Natural killer cell (primary cell): ENCODE measurements at places on chromosomes 2 and 18. TPM values are rescaled to one million over a fixed set of nuclear protein-coding genes. Genes with fewer than 3 reads are reported as not detected.

- DNase-seq: no peak
Observed at GRCh38 chr18:3126457-3127097, 93.2 kb downstream of the MYOM1 start.

- DNase-seq: no peak
Observed at GRCh38 chr2:229269941-229270340, 1.1 kb downstream of the PID1 start.

GRCh38 chr18:8357320-8357719, 251.9 kb upstream of the RAB12 start:
- no peak for DNase-seq

DNA sequence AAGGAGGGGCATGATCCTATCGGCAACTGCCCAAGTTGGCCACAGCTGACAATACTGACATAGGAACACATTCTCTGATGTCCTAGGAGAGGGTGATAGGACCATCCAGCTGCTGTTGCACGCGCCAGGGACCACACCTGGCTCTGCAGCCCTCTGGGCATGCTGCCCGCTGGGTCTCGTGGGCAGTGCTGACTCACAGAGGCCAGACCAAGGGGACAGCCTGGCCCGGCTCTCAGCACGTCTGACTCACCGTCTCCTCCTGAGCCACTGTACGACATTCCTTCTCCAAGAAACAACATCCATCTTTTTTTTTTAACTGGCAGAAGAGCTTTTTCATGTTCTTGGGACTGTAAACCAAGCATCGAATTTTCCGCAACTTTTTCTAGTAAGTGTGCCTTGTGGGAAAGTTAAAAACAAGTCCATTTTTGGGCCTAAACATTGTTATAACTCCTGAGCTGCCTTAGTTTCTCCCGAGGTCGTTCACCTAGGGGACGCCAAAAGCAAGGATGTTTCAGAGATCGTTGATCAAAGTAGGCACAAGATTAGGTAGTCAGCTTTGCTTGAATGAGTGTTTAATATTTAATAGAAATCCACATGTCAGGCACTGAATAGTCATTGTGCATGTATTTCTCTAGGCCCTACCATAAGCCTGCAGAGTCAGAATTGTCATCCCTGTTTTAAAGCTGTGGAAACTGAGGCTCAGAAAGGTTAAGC, 100.3 kb downstream of the TTC32 start:
- no peak for DNase-seq

- no peak for DNase-seq
Observed at GRCh38 chr18:35311496-35311895, 21.5 kb upstream of the ZSCAN30 start.

DNA sequence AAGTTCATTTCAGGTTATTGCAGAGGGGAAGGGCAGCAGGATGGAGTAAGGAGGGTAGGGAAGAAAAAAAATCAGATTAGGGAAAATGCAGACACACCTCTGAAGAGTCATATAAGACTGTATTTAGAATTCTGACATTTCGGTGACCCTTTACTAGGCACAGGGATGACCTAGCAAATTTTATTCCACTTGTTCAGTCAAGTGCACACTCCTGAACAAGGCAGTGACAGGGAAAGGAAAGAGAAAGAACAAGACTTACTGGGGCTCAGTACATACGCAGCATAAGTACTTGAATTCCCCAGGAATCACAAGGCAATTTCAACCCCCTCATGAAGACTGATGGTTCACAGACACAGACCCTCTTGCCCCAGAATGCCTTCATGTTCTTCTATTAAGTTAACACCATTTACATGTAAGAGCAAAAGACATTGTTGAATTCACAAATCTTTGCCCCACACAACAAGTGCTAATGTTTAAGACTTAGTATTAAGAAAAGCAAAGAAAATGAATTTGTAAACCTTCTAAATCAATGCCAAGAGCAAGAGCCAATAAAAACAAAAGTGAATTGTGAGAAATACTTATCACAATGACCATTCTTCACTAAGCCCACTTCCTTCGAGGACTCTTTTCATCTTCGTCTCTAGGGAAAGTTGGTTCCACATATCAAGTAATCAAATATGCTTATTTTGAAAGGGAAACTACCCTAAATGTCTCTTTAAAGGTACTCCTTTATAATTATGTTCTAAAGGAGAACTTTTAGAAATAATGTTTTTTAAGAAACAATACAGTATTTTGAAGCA, 47.0 kb downstream of the COBLL1 start:
- no peak for DNase-seq

DNA sequence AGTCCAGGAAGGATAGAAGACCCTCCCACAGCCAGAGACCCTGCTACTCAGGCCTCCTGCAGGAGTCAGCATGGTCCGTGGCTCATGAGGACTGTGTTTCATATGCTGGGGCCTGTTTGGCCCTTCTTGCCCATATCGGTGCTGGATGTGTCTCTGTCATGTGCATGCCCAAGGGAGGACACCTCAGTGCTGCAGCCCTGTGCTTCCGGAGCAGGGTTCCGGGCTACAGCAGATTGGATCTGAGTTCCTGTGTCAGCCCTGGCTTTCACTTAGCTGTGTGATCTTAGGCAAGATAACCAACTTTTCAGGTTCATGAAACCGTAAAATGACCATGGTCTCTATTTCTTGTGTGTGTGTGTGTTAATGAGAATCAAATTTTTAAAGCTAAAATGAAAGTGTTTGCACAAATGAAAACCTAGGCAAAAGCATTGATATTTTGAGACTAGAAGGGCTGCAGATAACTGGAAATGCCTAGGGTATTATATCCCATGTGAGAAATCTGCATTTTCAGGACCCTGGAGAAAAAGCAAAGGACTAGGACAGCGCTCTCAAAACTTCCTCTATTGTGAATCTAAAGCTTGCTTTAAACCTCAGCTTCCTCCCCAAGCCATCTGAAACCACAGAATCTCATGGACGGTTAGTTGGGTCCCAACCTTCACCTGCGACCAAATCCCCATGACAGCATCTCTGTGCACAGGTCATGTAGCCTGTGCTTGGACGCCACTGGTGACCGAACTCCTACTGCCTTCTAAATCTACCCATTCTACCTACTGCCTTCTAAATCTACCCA, 58.8 kb upstream of the CAPN13 start:
- DNase-seq: no peak

DNA sequence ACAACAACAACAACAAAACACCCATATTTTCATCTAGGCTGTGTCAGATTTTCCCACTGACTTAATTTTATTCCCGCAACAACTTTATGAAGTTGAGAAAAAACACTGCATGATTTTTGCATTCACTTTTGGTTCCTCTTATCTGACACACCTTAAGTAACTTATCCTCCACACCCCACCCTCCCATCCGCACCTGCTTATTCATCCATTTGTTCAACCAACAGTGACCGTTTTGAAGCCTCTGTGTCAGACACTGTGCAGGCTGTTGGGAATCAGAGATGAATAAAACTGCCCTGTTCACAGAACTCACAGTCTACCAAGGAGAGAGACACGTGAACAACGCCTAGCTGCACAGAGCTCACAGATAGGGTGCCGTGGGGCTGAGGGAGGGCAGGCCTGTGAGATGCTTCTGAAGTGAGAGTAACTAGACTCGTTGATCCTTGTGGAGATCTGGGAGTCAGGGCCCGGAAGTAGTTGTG, 7.4 kb downstream of the CNNM4 start:
- DNase-seq: no peak

- no peak for DNase-seq
Observed at GRCh38 chr2:158489366-158490112, 32.8 kb downstream of the PKP4 start.

DNA sequence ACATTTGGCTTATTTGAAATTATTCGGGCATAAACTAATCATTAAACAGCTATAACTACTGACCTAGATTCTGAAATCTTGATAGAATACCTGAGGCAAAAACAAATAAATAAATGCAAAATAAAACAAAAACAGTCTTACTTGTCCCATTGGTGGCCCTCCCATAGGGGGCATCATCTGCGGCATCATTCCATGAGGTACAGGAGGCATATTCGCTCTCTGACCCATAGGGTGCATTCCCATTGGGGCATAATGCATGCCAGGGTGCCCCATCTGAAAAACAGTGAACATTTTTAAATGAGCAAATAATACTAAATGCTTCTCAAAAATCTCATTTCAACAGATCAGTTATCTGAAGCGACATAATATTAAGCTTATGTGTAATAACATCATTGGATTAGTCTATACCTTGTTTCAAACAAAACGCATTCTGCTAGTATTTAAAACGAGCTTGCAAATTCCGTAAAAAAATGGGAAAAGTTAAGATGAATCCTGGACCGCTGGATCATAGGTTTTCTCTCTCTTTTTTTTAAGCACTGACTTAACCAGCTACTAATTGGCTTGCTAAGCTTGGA, 1.3 kb downstream of the PRPF40A start:
- no peak for DNase-seq

- no peak for DNase-seq
Observed at GRCh38 chr18:78805840-78806239, 173.8 kb upstream of the SALL3 start.

GRCh38 chr2:57869758-57870344, 176.8 kb upstream of the VRK2 start:
- no peak for DNase-seq

GRCh38 chr18:13219593-13220159, 1.1 kb downstream of the LDLRAD4 start:
- DNase-seq: no peak

DNA sequence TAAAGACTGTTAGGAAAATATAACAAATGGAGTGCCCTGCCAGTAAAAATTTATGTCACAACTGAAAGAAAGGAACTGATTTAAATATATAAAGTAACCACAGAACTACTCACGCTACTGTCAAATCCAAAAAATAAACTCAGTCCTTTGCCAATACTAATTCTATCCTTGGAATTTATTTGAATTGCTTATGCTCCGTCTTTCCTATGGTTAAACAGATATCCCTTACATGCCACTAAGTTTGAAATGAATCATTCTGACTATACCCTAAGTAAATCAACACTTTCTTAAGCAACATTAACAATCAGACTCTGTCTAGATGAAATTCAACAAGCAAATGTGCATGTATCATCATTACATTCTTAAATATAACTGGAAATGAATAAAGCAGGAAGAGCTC, 9.8 kb downstream of the HNRNPLL start:
- DNase-seq: no peak

- no peak for DNase-seq
Observed at GRCh38 chr2:99940963-99941362, 201.4 kb downstream of the AFF3 start.

GRCh38 chr2:117492209-117492851, 322.2 kb upstream of the DDX18 start:
- no peak for DNase-seq

DNA sequence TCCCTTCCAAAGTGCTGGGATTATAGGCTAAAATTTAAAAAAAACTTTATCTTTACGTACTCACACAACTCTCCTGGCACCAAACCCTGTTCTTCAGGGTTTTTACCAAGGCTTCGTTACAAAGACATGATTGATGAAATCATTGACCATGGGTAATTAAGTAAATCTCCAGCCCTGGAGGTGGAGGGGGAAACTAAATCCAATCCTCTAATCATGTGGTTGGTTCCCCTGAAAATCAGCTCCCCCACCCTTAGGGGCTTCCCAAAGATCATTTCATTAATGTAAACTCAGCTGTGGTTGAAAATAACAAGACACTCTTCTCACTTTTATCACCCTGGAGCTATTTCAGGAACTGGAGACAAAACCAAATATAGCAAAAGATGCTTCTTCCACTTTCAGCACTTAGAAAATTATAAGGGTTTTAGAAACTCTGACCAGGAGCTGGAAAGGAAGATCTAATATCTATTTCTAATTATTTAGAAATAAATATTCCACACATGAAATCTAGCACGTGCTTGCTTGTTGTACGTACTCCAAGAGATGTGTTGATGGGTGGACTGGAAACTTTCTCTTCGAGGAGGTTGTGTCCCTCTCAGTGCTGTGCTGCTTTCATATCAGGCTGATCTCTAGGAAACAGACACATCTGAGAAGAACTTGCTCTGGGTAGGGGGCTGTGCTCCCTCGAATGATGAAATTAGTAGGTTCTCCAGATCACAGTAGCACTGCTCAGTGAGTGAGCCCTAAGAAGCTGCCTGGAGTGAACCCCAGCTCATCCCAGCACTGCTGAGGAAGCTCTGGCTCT, 67.2 kb downstream of the SMAD4 start:
- DNase-seq: no peak

- no peak for DNase-seq
Observed at GRCh38 chr18:55370936-55371335, 217.1 kb downstream of the TCF4 start.

DNA sequence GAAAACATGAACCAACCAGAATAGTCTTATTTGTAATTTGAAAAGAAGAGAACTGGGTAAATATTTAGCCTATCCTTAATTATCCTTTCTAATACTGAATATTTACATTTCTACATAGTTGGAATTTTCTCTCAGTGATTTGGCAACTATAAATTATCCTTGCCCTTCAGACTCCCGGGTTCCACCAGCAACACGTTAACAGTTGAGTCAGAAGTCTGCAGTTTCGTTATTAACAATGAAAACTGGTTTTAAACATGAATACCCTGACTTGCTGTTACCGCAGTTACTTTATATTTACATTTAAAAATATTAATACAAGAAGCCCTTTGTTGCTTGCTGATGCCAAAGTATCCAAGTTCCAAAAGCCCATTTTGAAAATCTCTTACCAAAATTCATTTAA, 673.0 kb downstream of the ARHGAP15 start:
- DNase-seq: no peak

GRCh38 chr2:114937366-114937930, 495.0 kb downstream of the DPP10 start:
- no peak for DNase-seq

DNA sequence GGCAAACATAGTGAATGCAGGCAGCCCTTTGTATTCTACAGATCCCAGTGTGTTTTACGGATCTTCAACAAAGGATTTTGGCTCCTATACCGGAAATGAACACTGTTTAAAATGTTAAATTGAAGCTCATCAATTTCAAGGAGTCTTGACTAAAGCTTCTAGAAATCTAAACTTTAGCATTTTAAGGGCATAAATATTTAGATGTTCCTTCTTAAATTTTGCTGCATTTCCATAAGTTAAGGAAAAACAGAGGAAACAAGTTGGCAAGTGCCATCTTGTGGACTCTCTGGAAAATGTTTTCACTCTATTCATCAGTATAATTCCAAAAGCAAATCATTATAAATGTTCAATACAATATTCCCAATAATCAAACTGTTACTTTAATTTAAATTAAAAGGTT, 19.6 kb downstream of the CHN1 start:
- DNase-seq: no peak

COLEC12 gene
- total RNA-seq: not detected

APCDD1 gene
- total RNA-seq: 0.13 TPM

PREPL gene
- 18.4 TPM for total RNA-seq

LNPK gene
- total RNA-seq: 29.9 TPM

RPRM gene
- not detected for total RNA-seq

FAM237A gene
- not detected for total RNA-seq

SERPINB10 gene
- total RNA-seq: 0.43 TPM

RAB17 gene
- not detected for total RNA-seq

VAMP8 gene
- total RNA-seq: 116 TPM

PROKR1 gene
- total RNA-seq: not detected

BCL2 gene
- total RNA-seq: 28.2 TPM

SERPINB13 gene
- total RNA-seq: not detected

XDH gene
- total RNA-seq: not detected

ORC2 gene
- total RNA-seq: 21.7 TPM

UGT1A5 gene
- not detected for total RNA-seq

PSD4 gene
- total RNA-seq: 280 TPM

DYNAP gene
- not detected for total RNA-seq

RAD51AP2 gene
- not detected for total RNA-seq

UGT1A8 gene
- not detected for total RNA-seq
